Stimulated activated CD8-positive, alpha-beta memory T cell treated with anti-CD3 and anti-CD28 coated beads, Interleukin-4, amount 100 ng/mL, for 4 hours (primary cell): ENCODE measurements at places on chromosomes 7 and 10.

DNA sequence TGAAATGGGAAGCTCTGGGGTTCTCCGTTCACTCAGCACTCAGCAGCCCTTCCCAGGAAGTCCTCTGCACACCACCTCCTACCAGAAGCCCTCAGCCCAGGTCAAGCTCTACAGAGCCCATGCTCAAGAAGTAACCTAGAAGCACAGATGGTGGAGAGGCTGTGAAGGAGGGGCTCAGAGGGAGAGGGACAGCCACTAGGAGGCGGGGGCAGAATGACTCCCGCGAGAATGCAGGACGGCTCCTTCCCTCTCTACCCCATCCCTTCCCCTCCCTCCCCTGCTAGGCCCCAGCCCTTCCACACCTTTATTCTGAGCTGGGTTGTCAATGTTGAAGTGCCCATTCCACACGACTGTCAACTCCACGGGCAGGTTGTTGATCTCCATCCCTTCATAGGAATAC, 373.2 kb downstream of the PLXNA4 start:
- no peak for DNase-seq

DNA sequence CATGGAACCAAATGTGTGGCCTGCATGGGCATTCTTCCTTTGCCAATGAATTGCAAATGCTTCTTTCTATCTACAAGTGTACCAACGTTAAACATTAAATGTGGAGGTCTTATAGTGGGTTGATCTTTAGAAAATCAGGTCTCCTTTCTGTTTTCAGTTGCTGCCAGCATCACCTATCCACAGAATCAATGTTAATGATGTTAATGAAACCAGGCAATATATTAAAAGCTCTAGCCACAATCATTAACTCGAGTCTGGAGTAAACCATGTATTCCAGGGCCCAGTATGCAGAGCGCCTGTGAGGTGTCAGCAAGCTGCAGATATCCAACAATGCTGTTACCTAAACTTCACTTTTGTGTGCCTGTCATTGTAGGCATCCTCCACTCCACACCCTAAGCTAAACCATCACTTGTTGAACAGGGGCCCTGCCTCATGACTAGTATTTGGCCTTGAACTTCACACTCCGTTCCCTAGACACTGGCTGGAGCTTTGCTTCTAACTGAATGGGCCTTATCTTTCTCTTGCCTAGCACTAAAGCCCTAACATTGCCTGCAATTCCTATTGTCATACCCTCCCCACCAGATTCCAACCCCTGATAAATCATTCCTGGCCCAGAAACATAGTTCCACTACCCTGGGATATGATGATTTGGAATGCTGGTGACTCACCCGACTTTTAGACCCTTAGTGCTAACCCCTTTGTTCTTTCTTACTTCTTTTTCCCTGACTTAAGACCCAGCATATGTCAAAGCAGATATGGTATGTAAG, 24.3 kb upstream of the ITGB8 start:
- DNase-seq = no peak

GRCh38 chr10:72219235-72219814, 3.2 kb upstream of the ASCC1 start:
- no peak for DNase-seq

GRCh38 chr7:45293295-45293942, 135.8 kb downstream of the RAMP3 start:
- DNase-seq = no peak

DNA sequence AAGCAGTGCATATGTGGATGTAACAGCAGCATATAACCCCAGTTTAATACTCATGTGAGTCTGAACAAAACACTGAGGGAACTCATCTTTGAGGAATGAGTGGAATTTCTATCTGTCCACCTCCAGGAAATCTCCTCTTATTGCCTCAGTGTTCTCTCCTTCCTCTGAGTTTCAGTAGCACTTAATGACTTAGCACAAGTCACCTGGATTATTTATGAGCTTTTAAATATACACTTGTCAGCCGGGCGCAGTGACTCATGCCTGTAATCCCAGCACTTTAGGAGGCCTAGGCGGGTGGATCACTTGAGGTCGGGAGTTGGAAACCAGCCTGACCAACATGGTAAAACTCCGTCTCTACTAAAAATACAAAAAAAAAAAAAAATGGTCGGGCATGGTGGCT, 4.3 kb downstream of the LRRC20 start:
- no peak for DNase-seq

GRCh38 chr10:133151543-133151972, 8.5 kb upstream of the KNDC1 start:
- DNase-seq = no peak

DNA sequence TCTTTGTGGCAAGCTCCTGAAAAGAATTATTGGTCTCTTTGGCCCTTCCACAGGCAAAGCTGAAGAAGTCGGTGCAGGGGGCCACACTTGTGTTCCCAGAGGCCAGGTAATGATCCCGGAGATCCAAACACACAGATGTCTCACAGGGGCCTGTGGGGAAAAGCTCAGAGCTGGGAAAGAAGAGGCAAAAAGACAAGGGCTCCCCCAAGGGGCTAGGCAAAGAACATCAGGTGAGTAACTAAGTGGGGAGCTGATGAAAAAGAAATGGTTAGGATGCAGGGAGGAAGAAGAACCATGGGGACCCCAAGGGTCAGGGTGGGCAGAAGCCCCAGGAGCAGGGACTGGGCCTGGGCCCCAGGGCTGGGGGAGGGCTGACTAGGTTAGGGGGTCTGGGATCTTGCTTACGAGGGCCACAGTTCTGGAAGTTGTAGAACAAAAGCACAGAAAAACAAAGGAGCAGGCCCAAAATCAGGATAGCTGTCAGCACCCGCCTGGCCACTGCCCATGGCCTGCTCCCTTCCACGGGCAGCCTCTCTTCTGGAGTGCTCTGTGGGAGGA, 1.1 kb downstream of the KEL start:
- no peak for DNase-seq

DNA sequence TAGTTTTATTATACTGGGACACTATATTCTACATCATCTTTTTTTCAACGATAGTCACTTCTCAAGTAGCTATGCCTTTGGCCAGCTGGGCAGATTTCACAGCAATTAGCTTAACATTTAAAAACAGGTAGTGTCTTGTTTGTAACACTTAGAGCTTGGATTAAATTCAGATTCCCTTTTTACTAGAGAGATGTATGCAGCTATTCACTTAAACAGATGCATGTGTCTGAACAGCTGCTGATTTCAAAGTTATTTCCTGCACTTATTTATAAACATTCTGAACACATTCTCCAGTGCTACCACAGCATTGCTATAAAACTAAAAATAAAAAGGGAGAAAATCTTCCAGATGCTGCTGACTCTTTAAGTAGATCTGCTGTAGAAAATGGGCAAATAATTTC, 637.2 kb downstream of the POM121L12 start:
- DNase-seq = no peak

GRCh38 chr7:121798896-121799295, 74.1 kb upstream of the PTPRZ1 start:
- no peak for DNase-seq

DNA sequence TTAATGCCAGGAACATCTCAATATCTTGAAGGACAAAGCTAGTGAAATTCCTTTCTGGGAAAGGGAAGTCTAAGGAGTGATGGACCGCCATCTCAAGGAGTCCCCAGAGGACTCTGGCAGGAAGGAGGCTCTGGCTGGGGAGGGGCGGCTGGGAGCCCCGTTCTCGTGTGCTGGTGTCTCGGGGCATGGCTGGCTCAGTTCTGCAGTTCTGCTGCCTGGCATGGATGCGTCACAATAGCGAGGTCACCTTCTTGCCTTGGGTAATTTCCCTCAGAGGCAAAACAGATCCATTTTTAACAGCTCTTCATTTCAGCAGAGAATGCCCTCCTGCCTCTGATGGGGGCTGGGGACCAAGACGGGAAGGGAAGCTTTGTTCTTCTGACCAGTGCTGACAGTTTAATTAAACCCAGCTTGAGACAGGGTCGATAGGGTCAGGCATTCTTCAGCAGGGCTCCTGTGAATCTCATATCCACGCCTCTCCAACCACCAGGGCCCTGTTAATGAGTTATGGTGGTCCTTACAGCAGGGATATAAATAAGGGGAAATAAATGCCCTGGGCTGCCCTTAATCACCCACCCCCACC, 35.7 kb downstream of the SLIT1 start:
- DNase-seq = no peak

DNA sequence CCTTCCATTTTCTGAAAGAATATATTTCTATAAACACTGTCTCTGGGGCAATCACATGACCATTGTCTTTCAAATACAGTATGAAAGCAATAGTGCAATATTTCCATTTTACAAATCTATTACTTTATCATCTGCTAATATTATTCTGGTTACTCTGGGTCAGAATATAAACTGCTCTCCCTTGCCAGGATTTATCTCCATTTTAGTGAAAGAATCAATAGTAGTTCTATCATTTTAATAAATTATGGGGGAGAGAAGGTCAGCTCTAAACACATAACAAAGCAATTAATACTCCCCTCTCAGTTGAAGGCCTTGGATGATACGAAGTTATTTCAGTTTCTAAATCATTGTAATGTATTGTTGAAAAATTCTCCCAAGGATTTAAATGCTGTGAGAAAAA, 608.3 kb downstream of the MAGI2 start:
- no peak for DNase-seq

DNA sequence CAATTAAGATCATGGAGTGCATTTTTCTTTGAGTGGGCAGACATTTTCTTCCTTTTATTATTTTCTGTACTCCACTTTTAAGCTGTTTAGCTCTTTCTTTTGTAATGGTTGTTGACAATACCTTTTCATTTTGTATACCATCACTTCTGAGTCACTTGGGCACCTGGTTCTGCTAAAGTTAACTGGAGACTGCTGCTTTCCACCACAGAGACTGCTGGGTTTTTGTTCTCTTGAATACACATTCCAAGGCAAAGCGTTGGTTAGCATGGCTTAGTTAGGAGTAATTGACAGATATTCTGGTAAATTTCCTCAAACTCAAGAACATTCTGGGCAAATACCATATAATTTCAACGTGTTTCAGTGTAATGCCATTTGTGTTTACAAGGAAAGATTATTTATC, 541.9 kb upstream of the CELF2 start:
- no peak for DNase-seq

DNA sequence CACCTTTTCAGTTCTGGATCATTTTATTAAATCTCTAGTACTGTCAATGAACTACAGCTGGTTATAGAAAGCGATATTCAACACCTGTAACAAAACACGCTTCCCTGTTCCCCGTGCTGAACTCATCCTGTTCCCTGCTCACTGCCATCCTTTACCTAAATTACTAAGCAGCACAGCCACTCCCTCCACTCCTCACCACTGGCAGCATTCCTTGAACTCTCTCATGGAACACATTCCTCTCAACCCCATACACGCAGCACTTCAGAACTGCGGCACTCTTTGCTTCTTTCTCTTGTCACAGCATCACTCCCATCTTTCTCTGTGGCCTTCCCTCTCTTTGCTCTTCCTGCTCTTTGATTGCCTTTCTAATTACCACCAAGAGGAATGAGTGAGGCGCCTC, 27.4 kb downstream of the RELN start:
- no peak for DNase-seq

DNA sequence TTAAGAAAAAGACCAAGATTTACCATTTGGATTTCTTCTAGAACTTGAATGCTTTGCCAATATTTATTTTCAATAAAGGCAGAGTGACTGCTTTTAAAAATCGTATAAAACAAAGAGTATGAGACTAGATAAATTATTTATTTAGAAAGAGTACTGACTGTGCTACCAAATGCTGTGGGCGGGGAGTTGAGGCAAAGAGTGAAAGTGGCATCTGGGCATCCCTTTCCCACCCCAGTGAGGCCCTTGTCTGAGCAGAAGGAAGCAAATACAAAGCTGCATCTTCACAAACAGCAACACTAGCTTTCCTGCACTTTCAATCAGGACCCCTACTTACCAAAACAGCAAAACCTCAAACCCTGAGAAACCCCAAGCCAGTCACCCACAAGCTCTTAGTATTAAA, 34.9 kb downstream of the ITGB1 start:
- DNase-seq = no peak

DNA sequence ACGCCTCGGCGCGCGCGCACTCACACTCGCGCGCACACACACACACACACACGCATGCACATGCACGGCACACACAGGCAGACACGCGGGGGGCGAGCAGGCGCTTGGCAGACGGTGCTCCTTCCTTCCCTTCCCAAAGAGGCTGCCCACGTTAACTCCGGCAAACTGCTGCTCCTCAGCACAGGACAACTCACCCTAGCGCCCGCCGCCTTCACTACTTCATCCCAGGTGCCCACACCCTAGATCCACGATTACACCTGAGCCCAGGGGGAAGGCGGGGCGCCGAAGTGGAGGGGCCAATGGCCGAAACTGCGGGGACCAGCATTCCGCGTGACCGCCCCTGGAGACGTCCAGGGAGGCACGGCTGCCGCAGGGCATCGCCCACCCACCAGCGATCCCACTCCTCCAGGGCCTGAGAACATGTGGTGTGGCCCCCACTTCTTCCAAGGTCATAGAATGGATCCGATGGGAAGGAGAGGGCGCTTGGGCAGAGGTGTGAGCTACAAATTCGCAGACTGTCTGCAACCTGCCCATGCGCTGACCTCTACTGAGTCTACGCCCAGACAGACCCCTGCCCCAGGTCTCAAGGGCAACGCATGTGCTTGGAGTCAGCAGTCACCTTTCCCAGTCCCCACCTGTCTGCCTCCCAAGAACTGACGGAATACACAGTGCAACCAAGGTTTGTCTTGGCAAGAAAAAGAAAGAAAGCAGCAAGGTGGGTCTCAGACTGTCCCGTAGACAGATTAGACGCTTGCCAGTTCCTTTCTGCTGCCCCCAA, 74.6 kb downstream of the CALN1 start:
- DNase-seq = no peak

GRCh38 chr7:3243680-3244079, 57.4 kb upstream of the SDK1 start:
- no peak for DNase-seq

GRCh38 chr7:155333346-155334234, 35.9 kb downstream of the INSIG1 start:
- no peak for DNase-seq

DNA sequence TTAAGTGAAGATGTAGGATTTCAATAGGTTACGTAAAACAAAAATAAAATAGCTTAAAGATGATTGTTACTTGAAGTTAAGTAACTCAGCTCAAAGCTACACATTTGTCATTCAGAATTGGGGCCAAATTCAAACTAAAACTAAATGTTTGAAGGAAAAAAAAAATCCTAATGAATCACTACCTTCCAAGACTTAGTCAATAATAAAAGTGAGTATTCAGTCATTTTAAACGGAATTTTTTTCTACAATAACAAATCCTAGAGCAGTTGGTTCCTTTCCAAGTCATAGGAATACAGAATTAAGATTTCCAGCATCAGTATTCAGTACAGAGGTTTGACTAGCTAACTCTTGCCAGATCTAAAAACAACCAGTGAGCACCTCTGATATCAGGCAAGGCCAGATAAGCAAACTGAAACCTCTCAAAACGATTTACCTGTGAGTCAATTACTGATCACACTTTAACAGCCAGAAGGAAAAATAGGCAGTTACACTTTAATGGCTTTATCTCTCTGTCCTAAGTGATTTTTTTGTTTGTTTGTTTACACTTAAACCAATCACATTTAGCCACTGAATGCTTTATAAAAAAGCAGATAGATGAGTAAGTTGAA, 669.8 kb upstream of the ANKRD30A start:
- DNase-seq = no peak

- no peak for DNase-seq
Observed at GRCh38 chr7:1703441-1703840, 33.4 kb downstream of the ELFN1 start.

GRCh38 chr7:100682991-100683658, 9.6 kb downstream of the GNB2 start:
- DNase-seq = no peak

GRCh38 chr10:73877533-73878160, 3.3 kb upstream of the CAMK2G start:
- no peak for DNase-seq

GRCh38 chr10:70616761-70617160, 14.2 kb upstream of the PRF1 start:
- DNase-seq = no peak
